SK-N-DZ (cell line): ENCODE measurements at places on chromosomes 4 and X.

DNA sequence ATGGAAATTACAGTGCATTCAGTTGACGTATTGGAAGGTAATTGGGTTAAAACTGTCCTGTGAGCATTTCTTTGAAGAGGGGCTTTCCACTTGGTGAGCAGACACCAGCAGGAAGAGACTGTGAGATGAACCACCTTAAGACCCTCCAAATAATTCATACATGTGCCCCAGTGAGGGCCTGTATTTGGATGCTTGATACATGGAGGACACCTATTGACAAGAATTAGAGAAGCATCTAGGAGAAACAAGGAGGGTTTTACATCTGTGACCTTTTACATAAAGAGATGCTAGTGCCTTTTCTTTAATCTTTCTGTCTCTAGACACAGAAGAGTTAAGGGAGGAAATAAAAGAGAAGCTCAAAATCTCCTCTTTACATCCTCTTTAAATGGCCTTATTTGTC is 1115.3 kb upstream of the IGFBP7 start:
- no peak for DNase-seq

DNA sequence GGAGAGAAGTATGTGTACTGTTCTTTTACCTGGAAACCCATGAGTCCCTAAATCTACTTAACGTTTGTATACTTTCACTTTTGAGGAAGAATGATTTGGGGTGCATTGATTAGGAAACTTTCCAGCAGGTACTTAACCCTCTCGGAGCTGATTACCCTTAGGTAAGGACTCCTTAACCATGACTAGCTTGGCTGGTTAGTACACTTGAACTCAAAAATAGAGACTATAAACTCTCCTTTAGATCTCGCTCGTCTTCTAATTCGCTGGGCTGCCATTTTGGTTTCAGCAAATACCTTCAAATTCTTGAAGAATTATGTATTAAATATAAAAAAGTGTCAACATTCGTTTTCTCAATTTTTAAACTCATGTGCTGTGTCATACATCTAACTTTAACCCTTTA is 2.0 kb downstream of the USP9X start:
- DNase-seq: no peak

- DNase-seq: no peak
Measured at GRCh38 chrX:17631647-17632046, 105.6 kb upstream of the SCML1 start.

GRCh38 chr4:8107146-8107657 is 51.4 kb downstream of the ABLIM2 start:
- DNase-seq: no peak

DNA sequence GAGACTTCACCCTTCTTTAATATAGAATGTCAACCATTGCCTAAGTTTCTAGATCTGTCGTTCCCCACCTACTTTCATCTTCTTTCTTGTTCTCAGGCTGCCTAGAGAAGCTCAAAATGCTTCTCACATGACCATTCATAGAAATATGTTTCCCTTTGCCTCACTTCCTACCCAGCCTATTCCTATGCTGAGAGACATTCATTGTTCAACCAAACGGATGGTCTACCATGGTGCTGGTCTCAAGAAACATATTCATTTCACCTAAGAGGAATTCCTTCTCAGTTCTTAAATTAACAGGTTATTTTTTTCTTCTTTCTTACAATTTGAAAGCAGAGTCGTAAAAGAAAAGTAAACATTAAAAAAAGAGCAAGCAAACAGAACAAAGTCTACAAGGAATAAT is 20.3 kb upstream of the SLC7A11 start:
- no peak for DNase-seq

DNA sequence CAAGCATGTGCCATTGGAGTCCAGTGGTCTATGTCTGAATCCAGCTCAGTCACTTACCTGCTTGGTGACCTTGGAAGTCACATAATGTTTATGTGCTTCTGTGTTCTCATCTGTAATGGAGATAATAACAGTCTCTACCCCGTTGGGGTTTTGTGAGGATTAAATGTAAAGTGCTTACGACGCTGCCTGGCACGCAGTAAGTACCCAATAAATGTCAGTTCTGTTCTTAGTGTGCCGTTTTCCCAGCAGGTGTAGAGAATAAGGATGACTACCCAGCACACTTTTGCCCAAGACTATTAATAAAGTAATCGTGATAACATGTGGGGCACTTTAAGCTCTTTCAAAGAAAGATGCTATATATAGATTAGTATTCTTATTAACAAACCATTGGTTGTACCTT is 56.7 kb downstream of the MTM1 start:
- DNase-seq: no peak

- no peak for DNase-seq
Measured at GRCh38 chrX:10612215-10612614, 8.2 kb downstream of the MID1 start.
